NCI-H1930 (cell line): ENCODE measurements at places on chromosomes 16 and 17.

- no peak for DNase-seq
Measured at GRCh38 chr17:76421044-76421407, 31.9 kb downstream of the UBE2O start.

- no peak for DNase-seq
Measured at GRCh38 chr16:27980076-27980775, 83.3 kb downstream of the GSG1L start.

DNA sequence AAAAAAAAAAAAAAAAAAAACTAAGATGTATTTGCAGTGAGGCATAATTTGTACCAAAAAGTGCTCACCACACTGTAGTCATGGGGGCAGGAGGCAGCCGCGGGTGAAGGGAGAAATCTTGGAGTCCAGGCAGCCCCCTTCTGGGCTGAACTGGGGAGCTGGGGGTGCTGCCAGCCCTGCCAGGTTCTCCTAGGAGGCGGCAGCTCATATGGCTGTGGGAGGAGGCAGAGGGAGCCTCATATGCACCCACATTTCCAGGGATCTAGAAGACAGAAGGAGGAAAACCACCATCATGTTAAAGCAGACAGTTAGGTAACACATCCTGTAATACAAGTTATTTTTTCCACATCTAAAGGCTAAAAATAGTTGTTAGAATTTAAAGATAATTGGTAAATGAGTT is 16.3 kb downstream of the MAPT start:
- DNase-seq: no peak

GRCh38 chr17:12522336-12522735 is 143.4 kb upstream of the MYOCD start:
- no peak for DNase-seq

DNA sequence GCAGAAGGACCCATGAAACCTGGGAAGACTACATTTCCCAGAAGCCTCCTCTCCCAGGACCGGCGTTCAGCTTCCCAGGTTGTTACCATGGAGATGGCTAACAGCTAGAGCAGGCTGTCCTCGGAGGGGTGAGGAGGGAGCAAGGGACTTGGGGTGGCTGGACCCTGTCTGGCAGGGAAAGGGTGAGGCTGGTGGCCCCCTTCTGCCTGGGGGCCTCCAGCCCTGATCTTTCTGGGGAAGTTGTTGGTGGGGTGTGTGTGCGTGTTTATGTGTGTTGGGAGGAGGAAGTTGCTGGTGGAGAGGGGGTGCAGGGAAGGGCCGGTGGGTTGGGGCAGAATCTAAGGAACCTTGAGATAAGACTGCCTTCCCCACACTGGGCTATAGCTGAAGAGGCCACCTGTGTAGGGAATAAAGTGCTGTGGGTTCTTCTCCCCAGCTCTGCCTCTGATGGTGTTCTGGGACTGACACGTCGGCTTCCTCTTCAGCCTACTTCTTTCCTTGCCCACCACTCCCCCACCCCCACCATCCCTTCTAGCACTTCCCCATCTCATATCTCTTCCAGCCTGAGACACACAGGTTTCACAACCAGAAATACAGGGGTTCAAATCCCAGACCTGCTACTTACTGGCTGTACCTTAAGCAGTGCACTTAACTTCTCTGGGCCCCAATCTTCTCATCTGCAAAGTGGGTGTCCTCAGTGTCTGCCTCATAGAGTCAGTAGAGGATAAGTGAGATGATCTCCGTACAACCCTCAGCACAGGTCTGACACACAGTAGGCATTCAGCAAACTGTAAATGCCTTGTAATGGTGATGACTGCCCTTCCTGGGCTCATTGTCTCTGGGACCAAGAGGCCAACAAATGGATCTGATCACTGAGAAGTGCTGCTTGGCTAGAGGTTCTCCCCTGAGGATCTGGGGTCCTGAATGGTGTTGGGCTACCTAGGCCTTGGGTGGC is at the start of gene DRC7:
DRC7 (plus strand) TSS at position 82 of the 955 bp plus-strand sequence. CDS start 3,144 bp downstream, outside the sequence.
- DNase-seq: peak; percentile 42

DNA sequence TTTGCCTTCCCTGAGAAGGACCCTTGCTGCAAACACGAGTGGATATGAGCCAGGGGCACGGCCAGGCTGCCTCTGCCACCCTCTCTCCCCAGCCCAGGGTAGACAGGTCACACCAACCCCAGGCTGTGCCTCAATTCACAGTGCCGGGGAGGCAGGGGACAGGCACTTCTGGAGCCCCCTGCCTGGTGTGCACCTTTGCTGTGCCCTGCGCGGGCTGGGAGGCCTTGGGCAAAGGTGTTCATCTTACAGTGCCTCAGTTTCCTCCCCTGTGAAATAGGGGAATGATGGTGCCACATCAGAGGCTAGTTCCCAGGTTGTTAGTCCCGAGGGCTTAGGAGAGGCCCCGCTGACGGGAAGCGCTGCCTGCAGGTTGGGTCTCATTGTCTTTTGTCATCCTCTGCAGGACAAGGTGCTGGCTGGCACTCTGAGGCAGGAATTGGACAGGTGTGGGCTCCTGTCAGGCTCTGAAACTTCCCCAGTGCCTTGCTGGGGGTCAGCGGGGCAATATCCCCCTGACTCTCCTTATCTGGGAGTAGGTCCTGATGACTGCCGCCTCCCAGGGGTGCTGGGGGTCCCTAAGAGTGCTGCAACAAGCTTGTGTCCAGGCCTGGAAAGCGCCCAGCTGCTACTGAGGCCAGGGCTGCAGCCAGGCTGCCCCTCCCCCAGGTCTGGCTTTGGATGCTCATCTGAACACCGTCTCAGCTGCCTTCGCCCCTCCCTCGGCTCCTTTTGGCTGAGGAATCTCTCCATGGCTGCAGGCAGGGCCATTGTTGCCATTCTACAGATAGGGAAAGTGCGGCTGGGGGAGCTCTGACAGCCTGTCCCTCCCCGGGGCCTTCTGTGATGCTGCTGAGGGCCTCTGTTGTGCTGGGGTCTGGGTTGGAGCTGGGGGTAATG is 3.1 kb downstream of the PRSS21 start:
- no peak for DNase-seq

DNA sequence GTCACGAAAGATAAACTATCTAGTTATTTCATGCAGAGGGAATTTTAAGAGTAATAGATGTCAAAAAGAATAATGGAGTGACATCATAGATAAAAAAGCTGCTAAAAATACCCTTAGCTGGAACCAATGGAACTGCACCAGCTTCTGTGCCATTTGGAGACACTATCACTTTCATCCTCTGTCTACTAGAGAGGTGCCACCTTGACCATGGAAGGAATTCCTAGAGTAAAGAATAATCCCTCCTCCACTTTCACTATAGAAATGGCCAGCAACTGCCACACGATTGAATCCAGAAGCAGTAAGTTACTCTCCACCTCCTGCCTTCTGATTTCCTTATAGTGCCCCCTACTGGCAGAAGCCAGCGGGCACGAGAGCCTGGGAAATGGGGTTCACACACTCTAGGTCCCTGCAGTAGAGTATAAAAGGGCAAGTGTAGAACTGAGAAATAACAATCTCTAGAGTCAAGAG is 2.8 kb upstream of the ALDH3A2 start:
- DNase-seq: peak; percentile 13

DNA sequence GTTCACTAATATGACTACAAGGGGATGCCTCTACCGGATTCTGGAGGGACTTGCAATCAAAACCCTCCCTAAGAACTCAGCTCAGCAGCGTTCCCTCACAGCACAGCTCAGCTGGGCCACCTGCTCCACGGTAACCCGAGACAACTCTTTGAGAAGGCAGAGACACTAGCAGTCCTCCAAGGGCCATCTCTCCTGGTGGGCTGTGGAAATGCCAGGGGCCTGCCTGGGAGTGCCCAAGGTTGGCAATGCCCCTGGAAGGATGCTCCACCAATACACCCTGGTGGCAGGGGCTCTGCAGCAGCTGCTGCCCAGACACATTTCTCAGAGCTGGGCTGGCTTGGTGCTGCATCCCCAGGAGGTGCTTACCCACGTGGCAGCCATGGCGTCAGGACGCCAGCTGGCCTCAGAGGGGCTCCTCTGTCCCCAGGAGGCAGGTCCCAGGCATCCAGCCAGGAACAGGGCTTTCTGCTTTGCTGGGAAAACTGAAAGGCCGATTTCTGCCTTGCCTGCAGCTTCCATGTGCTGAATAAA is 16.5 kb downstream of the CDIP1 start:
- no peak for DNase-seq
